ENCODE measurements at places on chromosomes 3 and 15. TPM values are rescaled to one million over a fixed set of nuclear protein-coding genes. Genes with fewer than 3 reads are reported as not detected.

The MORC1 gene
- 0.06 TPM for total RNA-seq

The SH3GL3 gene
- 0.47 TPM for total RNA-seq

The BNC1 gene
- total RNA-seq = 0.38 TPM

- no peak for DNase-seq
Observed at GRCh38 chr3:168933614-168934013, 729.9 kb downstream of the MECOM start.

The LRRIQ4 gene
- not detected for total RNA-seq

DNA sequence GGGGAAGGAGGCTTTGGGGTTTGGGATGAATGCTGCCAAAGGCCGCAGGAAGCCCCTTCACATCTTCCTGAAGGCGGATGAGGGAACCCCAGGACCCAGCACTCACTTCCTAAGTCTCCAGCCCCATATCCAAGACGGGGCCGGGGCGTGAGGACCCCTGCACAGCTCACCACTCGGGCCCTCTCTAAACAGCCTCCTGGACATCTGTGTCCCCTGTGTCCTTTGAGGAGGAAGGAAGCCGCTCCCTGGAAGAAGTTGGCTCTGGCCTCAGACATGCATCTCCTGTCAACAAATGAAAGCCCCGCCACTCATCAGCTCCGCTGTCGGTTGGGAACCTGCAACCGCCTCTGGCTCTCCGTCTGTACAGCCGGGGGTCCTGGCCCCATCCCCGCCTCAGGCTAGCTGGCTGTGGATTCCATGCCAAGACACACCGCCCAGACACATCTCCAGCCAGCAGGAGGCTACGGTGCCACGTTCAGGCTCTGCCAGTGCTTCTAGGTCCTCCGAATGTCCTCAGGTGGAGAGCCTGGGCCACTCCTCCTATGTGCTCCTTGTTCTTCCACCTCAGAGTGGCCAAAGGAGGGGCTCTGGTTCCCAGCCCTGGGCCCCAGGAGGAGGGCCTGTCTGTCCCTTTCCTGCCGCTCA lies 140.0 kb upstream of the MEF2A start:
- peak; percentile 35 for DNase-seq

- DNase-seq = no peak
Observed at GRCh38 chr15:77118882-77119321, 48.0 kb upstream of the TSPAN3 start.

The REC114 gene
- not detected for total RNA-seq

DNA sequence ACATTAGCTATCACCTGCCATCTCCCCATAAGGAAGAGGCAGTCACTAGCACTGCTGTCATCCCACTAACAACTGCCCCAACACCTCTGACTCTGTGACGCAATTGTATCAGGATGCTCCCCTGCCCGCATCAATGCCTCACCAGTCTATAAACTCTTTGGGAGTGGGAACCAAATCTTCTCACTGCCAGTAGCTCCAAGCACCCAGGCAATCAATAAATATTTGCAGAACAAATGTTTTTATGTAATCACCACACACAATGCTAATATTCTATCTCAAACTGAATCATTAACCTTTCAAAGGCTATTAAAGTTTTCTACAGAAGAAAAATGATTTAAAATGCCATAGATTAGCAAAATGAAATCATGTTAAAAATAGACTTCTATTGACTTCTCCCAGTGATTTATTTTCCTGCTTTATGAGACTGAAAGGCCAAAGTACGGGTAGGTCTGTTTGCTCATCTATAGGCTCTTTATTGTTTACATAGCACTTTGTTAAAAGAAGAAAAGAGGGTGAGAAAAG lies 131.3 kb downstream of the PLD1 start:
- DNase-seq = no peak

DNA sequence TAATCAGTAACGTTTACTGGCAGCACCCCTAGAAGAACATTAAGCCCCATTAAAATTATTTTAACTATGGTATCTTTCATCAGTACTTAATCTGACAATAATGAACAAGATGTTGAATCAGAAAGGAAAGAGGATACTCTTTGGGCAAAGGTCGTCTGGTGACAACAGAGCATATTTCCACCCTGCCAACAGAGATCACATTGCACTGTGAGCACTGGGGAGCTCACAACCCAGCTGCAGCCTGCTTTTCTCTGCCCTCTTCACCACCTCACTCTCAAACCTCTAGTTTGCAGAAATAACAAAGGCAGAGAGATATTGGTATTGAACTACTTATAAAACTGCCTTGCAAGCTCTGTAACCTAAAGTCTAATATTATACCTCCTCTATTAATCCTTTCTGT lies 130.0 kb downstream of the FBN1 start:
- no peak for DNase-seq

The EPHB3 gene
- total RNA-seq = 1.4 TPM

GRCh38 chr3:107555359-107555758 lies 32.6 kb downstream of the BBX start:
- no peak for DNase-seq

GRCh38 chr3:177827511-177828207 lies 630.4 kb upstream of the TBL1XR1 start:
- DNase-seq = no peak

DNA sequence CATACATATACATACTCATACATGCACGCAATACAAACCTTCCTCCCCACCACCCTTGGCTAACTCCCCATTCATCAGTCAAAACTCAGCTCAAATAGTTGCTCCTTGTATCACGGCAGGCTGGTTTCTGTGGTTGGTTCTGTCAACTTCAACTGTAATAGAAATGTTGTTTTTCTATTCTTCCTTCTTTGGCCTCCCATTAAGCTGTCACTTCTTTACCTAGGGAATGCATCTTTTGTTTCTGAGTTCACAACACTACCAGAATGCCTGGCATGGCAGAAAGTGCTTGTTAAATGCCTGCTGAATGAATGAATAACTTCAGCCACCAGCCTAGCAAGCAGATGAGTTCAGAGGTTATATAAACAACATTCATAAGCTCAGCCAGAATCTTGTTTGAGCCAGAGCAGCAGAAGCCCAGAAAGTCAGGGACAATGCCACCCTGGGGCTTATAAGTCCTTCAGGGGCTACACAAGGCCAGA lies 63.1 kb downstream of the B3GALNT1 start:
- peak; percentile 81 for DNase-seq

GRCh38 chr3:186849374-186849975 lies 7.0 kb downstream of the ADIPOQ start:
- DNase-seq = peak; percentile 70

GRCh38 chr15:49857496-49858475 lies 236.9 kb downstream of the DTWD1 start:
- no peak for DNase-seq

DNA sequence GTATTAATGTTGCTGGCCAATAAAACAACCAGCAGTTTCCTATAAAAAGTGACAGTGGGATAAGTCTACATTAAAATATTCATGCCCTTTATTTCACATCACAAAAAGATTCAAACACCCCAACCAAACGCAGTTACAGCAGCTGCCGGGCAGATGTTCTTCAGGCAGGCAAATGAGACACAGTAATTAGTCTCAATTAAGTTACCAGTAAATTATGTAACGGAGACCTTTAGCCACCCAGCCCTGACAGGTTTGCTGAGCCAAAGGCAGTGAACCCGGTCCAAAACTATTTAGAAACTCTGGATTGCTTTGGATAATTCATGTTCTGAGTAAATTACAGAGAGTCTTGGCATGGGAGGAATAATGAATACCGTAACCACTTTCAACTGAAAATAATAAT lies 289.2 kb upstream of the LYSMD4 start:
- no peak for DNase-seq
